ENCODE measurements at places on chromosomes 1 and 21.

- DNase-seq: no peak
Observed at GRCh38 chr1:64171797-64172281, 31.6 kb upstream of the UBE2U start.

- DNase-seq: no peak
Observed at GRCh38 chr1:115182012-115182715, 92.9 kb upstream of the TSPAN2 start.

GRCh38 chr1:41534181-41535076, 49.9 kb upstream of the EDN2 start:
- no peak for DNase-seq

- no peak for DNase-seq
Observed at GRCh38 chr1:77548285-77548684, 134.2 kb downstream of the ZZZ3 start.

DNA sequence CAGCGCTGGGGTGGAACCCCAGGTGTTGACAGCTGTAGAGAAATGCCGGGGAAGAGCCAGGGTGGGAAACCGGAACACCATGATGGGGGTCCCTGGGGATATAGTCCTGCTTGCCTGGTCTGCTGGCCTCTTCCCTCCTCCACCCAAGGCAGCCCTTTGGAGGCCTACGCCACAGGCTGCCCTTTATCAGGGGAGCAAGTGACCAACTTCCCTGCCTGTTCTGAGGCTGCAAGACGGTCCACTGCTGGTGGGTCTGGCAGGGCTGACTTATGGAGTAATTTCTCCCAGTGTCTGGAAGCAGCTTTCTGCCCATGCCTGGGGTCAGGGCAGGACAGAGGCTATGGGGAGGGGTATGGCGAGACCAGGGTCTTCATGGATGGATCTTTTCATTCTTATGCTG, 50.8 kb upstream of the EDN2 start:
- DNase-seq: no peak

- peak; percentile 29 for DNase-seq
Observed at GRCh38 chr1:160741092-160741501, 2.0 kb downstream of the SLAMF7 start.

GRCh38 chr1:205313563-205314308, 7.8 kb downstream of the NUAK2 start:
- DNase-seq: peak; percentile 63

DNA sequence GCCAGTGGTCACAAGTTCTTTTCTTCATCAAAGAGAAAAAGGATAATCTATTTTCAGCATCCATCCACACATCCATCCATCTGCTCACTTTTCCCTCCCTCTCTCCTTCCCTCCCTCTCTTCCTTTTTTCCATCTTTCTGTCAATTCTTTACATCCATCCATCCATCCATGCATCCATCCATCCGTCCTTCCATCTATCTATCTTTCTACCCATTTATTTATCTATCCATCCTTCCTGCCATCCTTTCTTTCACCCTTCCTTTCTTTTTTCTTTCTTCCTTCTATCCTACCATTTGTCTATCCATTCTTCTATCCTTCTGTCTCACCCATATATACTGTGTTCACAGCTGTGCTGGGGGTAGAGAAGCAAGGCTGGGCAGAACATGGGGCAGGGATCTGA, 212.4 kb upstream of the GALNT2 start:
- no peak for DNase-seq

DNA sequence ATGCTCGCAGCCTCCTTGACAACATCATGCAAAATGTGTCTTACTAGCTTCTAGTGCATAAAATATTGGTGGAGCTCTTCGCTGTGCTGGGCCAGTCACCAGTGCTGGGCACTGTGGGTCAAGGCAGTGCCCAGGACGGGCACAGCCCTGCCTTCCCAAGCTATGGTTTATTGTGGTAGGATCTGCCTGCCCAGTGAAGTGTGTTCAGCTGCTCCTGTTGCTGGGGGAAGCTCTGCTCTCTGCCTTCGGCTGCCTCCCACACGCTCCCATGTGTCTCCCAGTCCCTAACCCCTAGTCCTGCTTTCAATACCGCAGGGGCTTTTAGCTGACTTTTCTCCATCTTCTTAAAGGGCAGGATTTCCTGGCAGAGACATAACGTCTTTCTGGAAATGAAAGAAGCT, 15.7 kb downstream of the EPHX1 start:
- DNase-seq: no peak

DNA sequence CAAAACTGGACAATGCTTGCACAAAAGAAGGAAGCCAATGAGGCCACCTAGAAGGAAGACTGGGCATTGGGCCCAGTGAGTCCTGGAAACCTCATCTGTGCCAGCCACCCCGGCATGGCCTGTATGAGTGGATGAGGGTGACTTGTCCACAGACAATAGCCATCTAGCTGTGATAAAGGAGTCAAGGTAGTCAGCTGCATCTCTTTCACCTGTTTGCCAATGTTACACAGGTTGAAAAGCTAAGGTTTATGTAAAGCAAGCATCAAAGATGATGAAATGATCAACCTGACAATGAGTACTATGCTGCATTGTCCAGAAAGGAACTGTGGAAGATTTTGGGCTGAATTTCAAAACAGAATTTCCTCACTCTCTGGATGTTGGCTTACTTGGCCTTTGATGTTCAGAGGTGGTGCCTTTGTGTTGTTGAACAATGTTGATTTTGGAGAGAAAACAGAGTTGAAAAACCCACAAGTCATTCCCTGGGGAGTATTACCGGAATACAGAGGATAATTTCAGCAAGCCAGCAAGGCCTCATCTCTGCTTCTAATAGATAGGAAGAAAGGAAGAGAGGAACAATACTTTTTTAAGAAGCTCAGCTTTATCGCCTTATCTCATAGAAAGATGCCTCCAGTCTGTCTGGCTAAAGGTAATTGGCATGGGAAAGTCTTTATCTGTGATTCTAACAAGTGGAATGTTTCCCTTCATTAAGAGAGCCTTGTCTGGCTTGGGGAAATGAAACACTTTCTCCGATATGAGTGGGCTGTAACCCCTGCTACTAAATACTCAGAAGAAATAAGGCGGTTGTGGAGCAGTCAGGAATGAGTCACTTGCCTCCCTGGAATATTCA, 11.4 kb upstream of the SELE start:
- DNase-seq: no peak

DNA sequence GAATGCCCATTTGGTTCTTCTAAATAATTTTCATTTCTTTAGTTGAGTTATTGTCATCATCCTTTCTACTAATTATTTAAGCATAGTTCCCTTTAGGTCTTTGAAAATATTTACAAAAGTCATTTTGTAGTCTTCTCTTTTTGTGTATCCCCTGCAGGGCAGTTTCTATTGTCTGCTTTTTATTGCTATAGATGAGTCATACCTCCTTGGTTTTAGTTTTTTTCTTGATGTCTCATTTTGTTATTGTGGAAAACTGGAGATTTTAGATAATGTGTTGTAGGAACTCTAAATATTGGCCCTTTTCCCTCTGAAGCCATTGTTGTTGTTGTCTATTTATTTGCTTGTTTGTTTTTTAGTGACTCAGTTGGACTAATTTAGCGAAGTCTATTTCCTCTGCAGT, 387.9 kb downstream of the NUF2 start:
- no peak for DNase-seq

- DNase-seq: peak; percentile 20
Observed at GRCh38 chr1:21814241-21814918, 2.3 kb downstream of the LDLRAD2 start.

DNA sequence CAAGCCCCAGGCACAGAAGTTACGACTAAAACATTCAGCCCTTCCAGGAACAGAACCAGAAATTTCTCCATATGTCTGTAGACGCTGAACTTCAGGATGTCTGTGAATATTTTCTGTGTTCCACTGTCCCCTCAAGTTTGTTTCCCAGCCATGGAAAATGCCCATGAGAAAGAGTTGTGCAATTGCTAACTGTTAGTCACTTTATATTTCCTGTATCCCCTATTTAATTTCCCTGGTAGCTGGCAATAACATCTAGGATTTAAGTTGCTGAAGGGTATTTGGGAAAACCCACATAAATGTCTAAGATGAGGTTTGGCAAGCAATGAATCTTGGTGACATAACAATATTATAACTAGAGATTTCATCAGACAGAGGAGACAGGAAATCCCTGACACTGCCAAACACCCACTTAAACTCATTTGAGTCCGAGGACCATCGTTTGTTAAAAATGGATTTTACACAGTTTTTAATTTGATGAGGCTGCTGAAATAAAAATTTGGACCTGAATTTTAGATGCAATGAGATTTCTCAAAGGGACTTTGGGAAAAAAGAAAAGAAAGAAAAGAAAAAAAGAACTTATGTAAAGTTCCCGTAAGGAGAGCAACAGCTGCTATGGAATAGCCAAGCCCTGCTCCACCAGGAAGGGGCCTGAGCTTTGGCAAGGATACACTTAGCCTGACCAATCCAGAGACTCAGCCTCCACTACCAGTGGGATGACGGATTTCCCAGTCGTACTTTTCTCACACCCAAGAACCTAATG, 21.8 kb upstream of the ERRFI1 start:
- no peak for DNase-seq

GRCh38 chr1:56034222-56034621, 545.1 kb downstream of the PLPP3 start:
- DNase-seq: no peak

DNA sequence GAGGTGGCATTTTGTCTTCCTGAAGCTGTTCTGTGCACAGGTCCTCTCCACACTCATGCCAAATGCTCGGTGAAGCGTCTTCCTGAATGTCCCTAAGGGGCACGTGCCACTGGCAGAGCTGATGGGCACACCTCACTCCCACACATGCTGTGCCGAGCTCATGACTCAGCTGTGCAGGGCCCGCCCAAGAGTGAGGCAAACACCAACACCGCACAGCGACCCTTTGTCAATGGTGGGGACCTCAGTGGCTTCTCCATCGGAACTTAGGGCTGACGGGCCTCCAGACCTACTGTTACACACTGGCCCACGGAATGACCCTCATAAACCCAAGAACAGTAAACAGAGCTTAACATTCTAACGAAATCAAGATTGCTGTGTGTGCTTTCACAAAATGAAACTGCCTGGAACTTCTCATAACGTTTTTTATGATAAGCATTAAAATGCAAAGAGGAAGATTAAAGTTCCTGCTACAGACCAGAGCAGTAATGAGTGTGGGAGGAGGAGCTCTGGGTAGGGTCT, 89.3 kb downstream of the SIM2 start:
- no peak for DNase-seq

DNA sequence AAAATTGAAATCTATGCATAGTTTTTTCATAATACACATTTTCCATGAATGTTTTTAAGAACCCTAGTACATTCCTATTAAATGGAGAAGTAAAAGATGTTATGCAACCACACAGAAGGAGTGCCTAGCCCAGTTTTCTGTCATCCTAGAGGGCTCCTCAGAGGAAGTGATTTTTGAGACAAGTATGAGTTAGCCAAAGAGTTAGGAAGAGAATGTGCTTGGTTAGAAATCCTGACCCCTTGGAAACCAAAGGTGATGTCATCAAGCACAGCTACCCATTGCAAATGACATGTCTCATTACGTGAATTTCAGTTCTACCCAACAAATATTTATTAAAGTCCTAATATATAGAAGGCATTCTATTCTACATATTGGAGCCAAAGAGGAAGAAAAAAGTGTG, 88.9 kb upstream of the TNFSF4 start:
- DNase-seq: no peak

DNA sequence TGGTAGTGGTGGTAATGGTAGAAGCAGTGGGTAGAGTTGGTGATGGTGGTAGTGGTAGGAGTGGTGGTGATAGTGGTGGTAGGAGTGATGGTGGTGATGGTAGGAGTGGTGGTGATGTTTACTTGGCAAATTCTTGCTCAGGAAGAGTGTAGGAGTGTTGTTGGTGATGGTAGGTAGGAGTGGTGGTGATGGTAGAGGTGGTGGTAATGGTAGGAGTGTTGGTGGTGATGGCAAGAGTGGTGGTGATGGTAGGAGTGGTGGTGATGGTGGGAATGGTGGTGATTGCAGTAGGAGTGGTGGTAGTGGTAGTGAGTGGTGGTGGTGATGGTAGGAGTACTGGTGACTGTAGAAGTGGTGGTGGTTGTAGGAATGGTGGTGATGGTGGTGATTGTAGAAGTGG, 106.5 kb downstream of the DISC1 start:
- no peak for DNase-seq

GRCh38 chr1:65044411-65044810, 78.1 kb upstream of the JAK1 start:
- no peak for DNase-seq

GRCh38 chr1:28123461-28123961, 35.1 kb upstream of the EYA3 start:
- DNase-seq: no peak

DNA sequence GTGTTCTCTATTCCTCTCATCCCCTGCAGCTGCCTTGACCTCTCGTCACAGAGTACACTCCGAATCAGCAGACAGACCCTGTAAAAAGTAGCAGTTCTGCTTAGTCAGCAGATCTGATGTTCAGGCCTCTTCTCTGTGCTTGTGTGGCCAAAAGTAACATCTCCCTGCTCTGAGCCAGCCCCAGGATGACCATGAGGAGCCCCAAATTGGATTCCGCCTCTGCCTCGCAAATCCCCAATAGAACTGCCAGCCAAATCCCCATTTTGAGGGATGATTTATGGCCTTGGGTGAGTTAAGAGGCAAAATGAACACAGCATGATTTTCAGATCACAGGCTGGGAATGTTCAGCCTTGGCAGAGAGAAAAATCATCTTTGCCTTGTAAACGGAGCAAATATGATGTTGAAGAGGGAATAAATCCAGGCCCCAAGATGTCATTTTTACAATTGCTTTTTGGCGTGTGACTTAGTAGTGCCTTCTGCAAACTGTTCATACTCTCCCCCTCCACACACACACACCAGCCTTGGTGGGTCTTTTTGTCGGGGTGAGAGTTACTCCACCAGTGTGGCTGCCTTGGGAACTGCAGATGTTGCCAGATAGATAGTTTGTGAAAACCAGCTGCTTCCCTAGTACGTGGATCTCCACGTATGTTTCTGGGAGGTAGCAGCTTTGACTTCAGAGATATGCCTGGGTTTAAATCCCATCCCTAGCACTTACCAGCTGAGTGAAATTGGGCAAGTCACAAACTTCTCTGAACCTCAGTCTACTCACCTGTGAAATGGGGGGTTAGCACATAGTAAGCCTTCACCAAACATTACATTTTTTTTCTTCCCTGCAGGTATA, 77.8 kb downstream of the MAN1C1 start:
- DNase-seq: no peak

DNA sequence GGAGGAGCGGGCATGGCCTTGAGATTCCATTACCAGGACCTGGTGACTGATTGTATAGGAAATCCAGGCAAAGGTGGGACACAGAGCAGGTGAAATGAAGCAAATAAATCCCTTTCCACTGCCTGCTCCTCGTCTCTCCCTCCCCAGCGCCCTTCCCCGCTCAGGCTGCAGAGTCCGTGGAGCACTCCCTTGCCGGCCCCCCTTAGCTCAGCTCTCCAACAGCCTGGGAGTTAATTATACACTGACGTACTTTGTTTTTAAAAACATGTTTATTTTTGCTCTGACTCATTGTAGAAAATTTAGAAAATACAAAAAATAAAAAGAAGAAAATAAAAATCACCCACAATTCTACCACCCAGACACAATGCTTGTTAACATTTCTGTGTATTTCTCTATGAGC, 61.7 kb downstream of the LGR6 start:
- no peak for DNase-seq

GRCh38 chr1:145927916-145928643, 796 bp upstream of the RBM8A start:
- no peak for DNase-seq

- no peak for DNase-seq
Observed at GRCh38 chr21:28550057-28550825, 442.4 kb downstream of the LTN1 start.

Measured in CD4-positive, alpha-beta T cell treated with Interleukin-1 beta for 1 hour (primary cell).